NCI-H2029 (cell line): ENCODE measurements at places on chromosomes 7 and 10.

- peak; percentile 19 for DNase-seq
These were observed at the start of gene ZNF467 for GRCh38 chr7:149773446-149774236. TSS of gene ZNF467 (minus strand) at chr7:149773588. CDS start at chr7:149771032, 2,556 bp downstream.

DNA sequence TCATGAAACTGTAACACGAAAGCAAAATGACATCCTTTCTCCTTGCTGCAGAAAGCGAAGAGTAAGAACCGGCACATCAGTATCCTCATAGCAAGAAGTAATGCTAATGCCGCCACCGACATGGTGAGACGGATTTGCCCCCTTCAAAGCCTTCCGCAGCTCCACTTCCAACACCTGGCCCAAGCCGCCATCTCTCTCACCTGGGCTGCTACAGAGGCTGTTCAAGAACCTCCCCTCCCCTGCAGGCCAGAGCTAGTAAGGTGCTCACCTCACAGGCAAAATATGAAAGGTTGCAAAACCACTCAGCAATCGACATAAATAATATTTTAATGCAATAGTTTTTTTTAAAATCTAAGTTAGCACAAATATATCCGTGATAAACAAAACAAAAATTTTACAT, 123.9 kb upstream of the FRMD4A start:
- no peak for DNase-seq

DNA sequence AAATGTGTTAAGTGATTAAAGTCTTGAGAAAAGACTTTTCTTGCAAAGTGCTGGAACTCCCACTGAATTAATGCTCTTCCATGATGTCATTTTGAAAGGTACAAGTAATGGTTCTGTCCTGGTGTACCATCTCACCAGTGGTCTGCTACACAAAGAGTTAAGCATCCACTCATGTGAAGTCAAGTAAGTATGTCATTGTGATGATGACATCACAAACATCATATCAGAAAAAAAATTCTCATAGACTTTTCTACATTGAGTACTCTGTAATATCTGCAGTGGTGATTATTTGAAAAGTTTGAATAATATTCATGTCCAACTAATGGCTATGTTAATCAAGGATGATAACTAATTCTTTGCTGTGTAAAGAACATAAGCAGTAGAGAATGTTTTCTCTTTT, 22.6 kb downstream of the WDR11 start:
- no peak for DNase-seq

- no peak for DNase-seq
These were observed 30.6 kb upstream of the GATA3 start for GRCh38 chr10:8023851-8024250.

DNA sequence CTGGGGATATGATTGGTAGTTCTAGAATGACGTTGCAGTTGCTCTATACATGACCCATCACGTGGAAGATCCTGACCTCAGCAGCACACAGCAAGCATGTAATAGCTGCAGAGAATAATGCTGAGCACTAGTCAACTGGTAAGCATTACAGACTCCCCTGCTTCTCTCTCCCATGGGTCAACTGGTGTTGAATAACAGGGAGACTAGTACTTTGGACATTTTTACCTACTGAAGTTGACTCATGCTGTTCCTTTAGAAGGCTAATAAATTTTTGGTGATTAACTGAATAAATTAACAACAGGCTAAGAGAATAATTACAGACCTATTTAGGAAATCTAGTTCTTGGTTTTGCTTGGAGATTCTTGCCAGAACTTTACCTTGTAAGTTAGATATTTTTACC, 234.1 kb downstream of the AUTS2 start:
- DNase-seq: no peak

DNA sequence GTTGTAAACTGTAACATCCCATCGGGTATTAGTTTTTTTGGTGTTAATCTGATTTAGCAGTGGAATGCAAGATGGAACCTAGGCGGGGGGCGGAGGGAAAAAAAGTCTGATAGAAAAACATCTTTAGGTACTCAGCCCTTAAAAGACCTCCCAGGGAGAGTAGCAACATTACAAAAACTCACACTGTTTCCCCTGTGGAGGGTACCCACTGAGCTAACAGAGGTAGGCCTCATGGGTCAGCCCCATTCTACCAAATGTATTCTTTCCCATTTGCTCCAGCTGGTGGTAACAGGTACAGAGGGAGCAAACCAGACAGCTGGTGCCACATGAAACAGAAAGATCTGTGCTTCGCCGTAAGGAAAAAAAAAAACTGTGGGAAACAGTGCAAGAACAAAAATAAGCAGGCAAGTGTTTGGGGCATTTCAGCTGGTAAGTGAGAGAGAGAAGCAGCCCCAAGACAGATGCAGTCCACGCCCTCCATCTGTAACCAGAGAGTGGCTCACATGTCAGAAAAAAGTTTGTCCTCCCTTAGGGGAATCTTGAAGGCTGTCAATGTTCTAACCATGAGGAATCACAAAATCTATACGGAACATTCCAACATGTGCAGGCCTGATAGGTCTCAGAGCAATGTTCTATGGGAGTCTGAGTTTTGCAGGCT, 65.3 kb downstream of the HOXA1 start:
- DNase-seq: no peak

DNA sequence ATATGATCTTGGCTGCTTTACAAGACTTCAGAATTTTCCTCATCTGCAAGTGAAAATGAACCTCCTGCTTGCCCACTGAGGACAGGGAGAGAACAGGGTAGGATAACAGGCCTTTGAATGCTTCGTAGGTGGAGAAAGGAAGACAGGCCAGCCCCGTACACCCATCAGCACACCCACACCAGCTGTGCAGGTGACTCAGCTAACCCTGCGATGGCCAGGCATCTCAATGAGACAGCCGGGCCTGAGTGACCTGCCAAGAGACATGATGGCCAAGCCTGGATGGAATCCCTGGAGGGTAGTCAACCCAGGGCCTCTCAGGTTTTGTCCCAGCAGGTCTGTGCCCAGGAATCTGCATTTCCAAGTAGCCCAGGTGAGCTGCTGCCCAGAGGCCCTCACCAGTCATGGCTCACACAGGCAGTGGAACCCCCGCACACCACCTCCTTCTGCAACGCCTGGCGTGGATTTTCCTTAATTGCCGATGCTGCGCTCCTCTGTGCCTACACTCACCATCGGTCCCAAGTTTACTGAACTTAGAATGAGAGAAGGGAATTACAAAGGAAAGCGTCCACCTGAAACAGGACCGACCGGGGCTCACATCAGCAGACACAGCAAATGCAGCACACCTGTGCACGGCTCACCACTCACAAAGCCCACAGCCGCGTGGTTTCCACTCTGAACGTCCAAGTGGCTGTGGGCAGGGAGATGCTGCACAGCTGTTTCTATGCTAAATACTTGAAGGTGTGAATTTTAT, 163.7 kb downstream of the DIP2C start:
- no peak for DNase-seq

- DNase-seq: no peak
These were observed 88.6 kb upstream of the ARID5B start for GRCh38 chr10:61812920-61813319.

DNA sequence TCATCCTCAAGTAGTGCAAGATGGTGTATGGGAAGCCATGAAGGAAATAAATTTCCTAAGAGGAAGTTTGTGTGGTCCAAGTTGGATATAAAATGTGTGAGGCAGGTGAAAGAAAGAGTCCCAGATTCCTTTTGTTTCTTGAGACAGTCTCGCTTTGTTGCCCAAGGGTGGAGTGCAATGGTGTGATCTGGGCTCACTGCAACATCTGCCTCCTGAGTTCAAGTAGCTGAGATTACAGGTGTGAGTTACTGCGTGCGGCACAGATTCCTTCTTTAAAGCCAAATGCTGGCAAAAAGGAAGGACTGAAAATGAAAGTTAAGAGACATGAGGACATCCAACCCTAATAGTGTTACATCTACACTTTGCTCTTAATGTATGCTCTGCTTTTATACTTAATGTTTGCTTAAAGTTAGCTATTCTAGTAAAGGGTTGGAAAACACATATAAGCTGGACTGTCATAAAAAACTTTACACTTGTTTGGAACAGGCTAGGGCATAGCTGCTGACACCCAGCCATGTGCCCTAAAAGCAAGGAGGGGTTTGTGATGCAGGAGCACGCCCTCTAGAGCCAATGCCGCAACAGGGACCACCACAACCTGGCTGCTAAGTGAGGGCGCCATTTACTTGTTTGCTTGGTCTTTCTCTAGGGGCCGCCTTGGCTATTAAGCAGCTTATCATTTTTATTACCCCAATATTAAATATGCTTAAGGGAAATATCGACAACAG, 34.5 kb downstream of the CLEC2L start:
- DNase-seq: no peak

DNA sequence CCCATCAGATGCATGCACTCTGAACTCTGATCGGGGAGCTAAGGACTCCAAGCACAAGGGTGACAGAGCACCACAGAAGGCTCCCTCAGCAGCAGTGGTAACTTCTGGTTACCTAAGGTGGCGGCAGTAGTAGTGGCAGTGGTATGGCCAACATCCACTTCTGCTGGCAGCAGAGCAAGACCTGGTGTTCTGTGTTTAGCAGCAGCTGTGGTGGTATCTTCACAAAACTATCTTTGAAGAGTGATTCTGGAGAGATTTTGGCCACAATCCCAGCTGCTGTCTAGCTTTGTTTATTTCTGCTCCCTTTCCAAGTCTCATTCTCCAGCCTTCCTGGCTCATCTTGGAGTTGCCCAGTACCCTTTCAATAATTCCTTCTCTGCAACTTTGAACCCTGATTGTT, 102.4 kb upstream of the LRGUK start:
- DNase-seq: peak; percentile 15

GRCh38 chr10:77926566-77927401, at the start of gene DLG5:
TSS of gene DLG5 (minus strand) at chr10:77926755. CDS start at chr10:77926520, 235 bp downstream.
- DNase-seq: no peak

DNA sequence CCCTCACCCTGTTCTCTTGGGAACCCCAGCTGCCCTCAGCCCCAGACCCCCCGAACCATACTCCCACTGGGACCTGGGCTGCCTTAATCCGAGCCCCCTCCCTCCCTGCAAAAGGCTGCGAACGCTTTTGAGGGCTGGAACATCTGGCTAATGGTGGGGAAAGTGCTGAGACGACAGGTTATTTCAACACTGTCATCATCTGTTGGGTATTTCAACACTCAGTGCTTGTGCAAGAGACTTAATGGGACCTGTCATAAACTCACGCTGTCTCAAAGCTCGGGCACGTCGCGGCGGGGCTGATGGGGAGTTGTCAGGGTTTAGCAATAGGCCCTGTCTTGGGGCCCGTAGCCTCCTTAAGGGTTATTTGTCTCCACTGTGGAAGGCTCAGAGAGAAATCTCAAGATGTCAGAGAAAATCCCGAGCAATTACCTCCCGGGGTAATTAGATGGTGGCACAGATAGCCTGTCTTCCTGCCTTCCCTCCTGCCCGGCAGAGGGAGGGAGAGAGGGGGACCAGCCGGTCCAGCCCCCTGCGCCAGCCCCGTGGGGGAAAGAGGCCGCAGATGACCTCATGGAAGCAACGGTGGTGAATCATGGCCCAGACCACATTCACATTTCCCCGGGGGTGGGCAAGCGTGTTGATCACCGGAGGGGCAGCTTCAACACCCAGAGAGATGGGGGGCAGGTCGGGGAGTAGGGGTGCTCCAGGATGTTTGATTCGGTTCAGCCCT, 88.7 kb upstream of the MYL10 start:
- DNase-seq: no peak

- DNase-seq: no peak
These were observed 6.7 kb downstream of the CHST3 start for GRCh38 chr10:71970869-71971268.
